GM19239 (cell line): ENCODE measurements at places on chromosomes 16 and 17.
A peak's percentile ranks its signal among the peaks of the same experiment; 100 is the strongest.

- DNase-seq: no peak
These were observed 2.4 kb downstream of the PRSS27 start for GRCh38 chr16:2717383-2718263.

GRCh38 chr17:45021607-45022287 lies 29.7 kb downstream of the DCAKD start:
- peak; percentile 94 for DNase-seq

DNA sequence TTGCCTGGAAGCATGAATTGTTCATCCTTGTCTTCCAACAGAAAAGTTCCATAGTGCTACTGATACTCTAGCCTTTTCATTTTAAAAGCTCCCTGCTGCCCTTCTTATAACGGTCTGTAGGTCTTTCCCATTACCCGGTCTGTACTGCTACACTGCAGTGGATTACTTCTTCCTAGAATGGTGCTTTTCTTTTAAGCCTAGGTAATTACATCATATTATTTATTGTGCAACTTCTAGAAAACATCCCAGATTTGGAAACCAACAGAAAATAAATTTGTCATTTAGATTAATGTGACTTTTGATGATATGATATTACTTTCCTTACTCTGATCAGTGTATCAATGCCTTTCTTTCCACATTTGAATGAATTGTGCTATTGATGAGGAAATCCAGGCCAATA lies 199.4 kb downstream of the TANC2 start:
- DNase-seq: no peak

GRCh38 chr17:28997806-28998205 lies 8.0 kb downstream of the SEZ6 start:
- no peak for DNase-seq

DNA sequence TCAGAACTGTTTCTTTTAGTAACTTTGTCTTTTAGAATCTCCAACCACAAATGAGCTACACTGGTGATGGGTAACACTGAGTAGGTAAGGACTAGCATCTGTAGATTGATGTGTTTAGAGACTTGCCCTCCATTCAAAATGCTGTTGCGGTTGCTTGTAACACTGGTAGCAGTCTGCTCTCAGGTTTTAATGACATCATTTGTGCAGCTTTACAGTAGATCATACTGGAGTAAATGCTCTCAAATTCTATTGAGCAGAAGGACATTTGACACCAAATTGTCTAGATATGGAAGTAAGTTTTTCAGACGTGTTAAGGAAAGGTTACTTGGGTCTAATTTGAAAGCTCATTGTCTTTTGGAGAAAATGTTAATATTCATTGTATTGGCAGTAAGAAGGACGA lies 98.8 kb downstream of the NLK start:
- DNase-seq: no peak

DNA sequence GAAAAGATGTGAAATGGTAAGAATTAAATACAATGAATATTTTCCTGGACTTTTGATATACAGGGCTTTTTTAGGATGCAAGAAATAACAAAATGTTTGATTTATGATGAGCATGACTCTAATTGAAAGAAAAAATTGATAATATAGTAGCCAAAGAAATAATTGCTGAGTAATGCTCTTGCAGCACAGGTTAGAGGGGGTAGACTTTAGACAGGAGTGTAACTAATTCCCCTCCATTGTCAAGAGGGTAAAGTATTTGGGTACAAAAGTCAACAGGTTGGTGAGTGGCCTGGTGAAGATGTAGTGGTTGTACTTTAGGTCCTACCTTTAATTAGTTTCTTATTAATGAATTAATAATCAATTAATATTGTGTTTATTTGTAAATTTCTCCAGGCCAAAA lies 912.3 kb downstream of the KCNJ2 start:
- DNase-seq: no peak

DNA sequence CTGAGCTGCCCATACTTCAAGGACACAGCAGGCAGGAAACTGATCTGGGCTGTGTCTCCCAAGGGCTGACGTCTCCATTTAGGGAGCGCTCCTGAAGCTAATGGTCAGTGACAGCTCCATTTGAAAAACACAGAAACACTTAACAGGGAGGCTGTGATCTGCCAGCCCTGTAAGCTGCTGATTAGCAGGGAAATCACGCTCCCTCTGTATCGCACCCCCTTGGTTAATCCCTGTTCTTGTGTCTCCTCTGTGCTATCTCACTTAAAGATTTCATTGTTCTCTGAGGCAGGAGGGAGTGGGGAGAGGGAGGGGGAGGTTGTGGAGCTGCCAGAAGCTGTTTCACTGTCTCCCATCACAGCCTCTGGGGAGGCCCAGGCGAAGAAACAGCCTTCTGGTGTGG lies 47.4 kb upstream of the CACNG3 start:
- DNase-seq: no peak

DNA sequence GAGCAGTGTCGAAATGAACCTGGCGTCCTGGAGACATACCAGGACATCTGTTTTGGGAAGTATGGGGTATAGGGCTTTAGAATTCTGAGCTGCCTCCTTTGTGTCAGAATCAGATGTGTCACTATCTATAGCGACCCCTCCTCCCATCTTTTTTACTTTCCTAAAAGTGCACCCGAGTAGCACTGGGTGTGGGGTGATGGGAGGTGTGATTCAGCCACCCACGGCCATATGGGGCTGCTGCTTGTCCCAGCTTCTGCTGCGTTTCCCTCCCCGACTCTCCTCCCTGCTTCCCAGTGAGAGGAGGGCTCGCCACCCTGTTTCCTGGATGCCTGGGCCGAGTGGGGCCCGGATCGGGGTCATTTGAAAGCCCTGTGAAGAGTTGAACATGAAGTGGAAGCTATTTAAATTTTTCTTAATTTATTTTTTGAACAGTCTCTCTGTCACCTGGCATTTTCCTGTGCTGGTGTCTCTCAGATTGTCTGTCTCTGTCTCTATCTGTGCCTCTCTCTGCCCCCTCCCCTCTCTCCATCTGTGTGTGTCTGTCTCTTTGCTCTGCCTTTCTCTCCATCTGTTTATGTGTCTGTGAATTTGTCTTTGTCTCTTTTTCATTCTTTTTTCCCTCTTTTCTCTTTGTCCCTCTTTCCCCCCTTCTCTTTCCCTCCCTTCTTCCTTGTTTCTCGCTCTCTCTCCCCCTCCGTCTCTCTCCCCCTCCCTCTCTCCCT lies 638.8 kb upstream of the EEF2KMT start:
- no peak for DNase-seq

GRCh38 chr16:68444056-68444657 lies 4.2 kb downstream of the SMPD3 start:
- no peak for DNase-seq
